A549 treated with CpdA at 1 μM for 4 hours (cell line): ENCODE measurements at places on chromosomes 4 and X. TPM values are rescaled to one million over a fixed set of nuclear protein-coding genes. Genes with fewer than 3 reads are reported as not detected.

GYPB gene
- not detected in 5 replicates for total RNA-seq

DIAPH2 gene
- total RNA-seq, result 3.4 to 6.3 TPM (median 4.4 TPM) in 5 replicates

CLDN34 gene
- total RNA-seq, result not detected in 5 replicates

TLR7 gene
- not detected in 5 replicates for total RNA-seq

PDCL2 gene
- not detected in 5 replicates for total RNA-seq

NIPAL1 gene
- 0.78 to 1.2 TPM (median 0.85 TPM) in 5 replicates for total RNA-seq

MAGEC2 gene
- not detected in 5 replicates for total RNA-seq

CT45A5 gene
- total RNA-seq, result 0.05 TPM in 1 of 5 replicates, not detected in the others

TBC1D19 gene
- total RNA-seq, result 2.8 to 4.0 TPM (median 3.3 TPM) in 5 replicates

TREX2 gene
- total RNA-seq, result 0.78 to 2.2 TPM (median 1.6 TPM) in 5 replicates

F8A3 gene
- total RNA-seq, result 0.20 to 1.4 TPM (median 1.0 TPM) in 5 replicates

CFP gene
- 0.34 to 0.93 TPM (median 0.59 TPM) in 5 replicates for total RNA-seq
